ENCODE measurements at places on chromosomes 12 and 14.
A peak's percentile ranks its signal among the peaks of the same experiment; 100 is the strongest.

- peak; percentile 54 for DNase-seq
These were observed 119.2 kb upstream of the EVL start for GRCh38 chr14:99945732-99946651.

DNA sequence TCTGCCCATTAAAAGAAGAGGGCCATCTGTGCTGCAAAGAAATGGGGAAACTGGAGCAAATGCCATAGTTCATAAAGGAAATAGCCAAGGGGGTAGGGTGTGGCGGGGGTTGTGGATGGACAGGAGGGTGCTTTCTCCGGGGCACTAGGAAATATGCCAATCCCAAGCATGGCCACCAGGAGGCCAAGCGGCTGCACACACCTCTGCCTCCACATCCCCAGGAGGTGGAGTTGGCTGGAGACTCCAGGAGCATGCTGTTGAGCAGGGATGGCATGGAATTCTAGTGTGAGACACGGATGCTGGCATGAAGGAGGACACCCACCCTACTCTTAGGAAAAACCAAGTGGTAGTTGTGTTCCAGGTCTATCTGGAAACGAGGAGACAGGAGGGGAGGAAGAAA is 25.2 kb downstream of the NID2 start:
- peak; percentile 53 for DNase-seq

GRCh38 chr12:3580094-3580749 is 89.2 kb downstream of the PRMT8 start:
- no peak for DNase-seq

GRCh38 chr12:98983647-98984046 is 338.6 kb downstream of the APAF1 start:
- no peak for DNase-seq

- no peak for DNase-seq
These were observed 32.8 kb downstream of the MIA2 start for GRCh38 chr14:39266525-39266870.

DNA sequence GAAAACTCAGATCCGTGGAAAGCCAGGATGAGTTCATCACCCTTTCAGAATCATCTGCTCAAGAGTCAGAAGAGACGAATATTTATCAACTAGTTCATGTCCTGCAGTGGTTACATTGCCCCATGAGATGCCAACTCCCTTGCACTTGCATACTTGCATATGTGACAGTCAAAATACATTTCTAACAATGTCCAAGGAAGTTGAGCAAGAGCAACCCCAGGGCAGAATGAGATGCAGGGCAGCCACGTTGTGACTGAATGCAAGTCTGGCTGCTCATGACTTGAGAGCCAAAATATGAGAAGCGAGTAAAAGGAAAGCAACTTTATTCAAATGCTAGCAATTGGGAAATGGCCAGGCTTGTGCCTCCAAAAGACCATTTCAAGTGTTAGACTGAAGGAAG is 23.6 kb upstream of the UTP20 start:
- DNase-seq = no peak

- no peak for DNase-seq
These were observed 166.3 kb downstream of the PHLDA1 start for GRCh38 chr12:75865315-75865714.

Measured in suppressor macrophage treated with lipopolysaccharide for 1 hour (primary cell).